Stimulated activated CD4-positive, alpha-beta T cell treated with anti-CD3 and anti-CD28 coated beads, Interleukin-15, amount 100 ng/mL, for 48 hours (primary cell): ENCODE measurements at places on chromosomes 5 and 9.

DNA sequence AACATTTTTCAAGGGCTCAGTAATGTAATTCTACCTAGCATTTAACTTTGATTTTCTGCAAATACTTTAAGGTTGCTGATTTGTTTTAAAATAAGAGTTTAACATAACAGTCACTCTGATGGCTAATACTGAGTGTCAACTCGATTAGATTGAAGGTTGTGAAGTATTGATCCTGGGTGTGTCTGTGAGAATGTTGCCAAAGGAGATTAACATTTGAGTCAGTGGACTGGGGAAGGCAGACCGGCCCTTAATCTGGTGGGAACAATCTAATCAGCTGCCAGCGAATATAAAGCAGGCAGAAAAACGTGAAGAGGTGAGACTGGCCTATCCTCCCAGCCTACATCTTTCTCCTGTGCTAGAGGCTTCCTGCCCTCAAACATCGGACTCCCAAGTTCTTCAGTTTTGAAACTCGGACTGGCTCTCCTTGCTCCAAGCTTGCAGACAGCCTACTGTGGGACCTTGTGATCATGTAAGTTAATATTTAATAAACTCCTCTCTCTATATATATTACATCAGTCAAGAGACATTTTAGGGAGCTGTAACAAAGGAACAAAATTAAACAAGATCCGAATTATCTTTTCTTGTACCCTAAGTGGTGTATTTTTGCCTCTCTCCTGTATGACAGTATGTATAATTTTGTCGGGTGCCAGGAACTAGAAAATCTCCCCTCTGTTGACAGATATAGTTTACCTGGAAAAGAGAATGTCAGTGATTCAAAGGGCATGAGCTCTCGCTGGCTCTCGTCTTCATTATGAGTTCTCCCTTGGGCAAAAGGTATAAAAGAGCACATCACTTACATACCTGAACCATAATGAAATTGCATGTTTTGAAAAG is 576.1 kb downstream of the LRRC70 start:
- DNase-seq: no peak

DNA sequence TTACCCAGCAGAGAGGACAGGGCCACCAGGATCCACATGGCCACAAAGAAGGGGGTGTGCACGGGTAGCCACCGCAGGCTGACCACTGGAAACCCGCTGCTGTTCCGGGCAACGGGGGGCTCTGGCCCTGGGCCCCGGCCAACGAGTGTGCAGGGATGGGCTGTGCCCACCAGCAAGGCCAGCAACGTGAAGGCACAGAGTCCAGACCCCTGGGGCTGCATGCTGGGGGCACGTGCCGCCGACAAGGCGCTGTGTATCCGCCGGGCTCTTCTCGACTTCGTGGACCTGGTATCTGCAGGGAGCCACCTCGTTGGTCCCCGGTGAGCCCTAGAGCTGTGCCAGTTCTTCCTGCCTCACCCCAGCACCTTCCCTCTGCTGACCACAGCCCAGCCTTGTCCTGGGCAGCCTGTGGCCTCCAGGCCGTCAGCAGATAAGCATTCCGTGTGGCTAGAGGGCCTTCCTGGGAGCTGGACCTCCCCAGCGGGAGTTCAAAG is 42.2 kb upstream of the CEP72 start:
- DNase-seq: no peak

DNA sequence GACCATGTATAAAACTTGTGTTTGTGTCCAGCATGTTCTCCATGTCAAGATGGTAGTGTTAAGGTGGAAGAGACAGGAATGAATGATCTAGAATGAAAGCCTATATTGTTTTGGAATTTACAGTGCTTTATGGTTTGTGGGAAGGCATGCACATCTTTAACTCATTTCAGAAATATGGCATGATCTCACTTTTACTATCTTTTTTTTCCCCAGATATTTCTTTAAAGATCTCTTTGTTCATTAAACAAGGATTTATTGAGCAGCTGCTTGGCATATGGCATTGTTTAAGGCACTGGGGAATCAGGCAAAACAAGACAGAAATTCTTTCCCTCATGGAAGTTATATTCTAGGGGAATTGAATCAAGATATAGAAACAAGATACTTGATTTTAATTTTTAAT is 51.7 kb downstream of the SLC12A2 start:
- DNase-seq: no peak

DNA sequence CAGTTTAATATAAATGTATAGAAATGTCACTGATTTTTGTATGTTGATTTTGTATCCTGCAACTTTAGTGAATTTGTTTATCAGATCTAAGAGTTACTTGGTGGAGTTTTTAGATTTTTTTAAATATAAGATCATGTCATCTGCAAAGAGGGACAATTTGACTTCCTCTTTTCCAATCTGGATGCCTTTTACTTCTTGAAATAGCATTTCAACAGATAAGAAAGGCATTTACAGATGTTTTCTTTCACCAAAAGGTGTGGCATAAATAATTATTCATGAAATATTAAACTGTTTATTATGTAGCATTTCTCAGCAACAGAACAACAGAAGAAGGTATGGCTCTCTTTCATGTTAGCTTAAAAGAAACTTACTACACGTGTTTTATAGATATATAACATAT is 34.9 kb upstream of the NIPBL start:
- no peak for DNase-seq

DNA sequence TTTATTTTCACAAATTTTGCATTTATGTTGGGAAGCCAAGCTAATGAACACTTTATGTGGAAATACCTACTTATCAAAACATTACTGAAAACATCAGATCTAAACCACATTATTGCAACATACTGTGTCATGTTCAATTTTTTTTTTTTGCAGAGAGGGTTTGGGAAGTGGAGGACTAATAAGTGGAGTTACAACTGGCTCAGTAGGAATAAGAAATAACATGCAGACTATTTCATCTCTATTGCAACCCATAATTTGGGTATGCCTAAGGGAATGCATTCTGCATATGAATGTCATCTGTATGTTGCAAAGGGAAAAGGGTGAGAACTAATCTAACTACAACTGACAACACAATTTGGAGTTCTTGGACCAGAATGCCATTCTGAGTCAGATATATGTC is 41.8 kb downstream of the APC start:
- no peak for DNase-seq

DNA sequence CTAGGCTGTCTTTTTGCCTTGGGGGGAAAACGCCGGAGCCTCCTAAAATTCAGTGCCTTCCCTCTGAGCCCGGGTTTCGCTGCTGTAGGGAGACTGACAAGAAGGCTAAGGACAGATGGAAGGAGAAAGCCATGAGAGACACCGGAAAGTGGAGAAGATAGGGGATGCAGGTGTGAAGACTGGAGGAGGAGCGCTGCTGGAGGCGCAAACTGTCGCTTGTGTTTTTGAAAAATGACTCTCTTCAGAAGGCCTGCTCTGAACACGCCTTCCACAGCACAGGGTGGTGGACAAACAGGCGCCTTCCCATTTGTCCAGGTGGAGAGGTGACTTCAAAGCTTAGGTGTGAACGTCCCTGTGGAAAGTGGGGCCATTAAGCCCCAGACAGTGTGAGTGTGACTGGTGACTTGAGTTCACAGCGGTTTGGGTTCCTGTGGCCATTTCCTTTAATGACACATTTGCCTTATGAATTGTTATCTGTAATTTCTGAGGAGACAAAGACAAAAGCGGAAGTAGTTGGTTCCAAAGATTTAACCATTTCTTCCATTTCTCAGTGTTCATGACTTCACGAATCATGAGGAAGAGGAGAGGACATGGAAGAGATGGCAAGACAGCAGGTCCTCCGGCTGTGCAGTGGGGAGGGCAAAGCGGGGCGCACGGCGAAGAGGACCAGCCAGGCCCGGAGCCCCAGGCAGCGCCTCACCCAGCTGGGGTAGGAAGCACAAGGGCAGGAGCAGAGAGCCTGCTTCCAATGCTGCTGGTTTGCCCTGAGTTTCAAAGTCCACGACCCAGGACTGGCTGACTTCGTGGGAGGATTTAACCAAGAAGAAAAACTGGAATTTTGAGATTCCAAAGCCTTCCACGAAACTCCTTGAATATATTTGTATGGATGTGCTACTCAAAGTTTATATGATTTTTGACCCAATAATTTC is 27.8 kb upstream of the SEMA4D start:
- no peak for DNase-seq

- no peak for DNase-seq
These were observed 408.2 kb upstream of the PRR16 start for GRCh38 chr5:120055858-120056257.

DNA sequence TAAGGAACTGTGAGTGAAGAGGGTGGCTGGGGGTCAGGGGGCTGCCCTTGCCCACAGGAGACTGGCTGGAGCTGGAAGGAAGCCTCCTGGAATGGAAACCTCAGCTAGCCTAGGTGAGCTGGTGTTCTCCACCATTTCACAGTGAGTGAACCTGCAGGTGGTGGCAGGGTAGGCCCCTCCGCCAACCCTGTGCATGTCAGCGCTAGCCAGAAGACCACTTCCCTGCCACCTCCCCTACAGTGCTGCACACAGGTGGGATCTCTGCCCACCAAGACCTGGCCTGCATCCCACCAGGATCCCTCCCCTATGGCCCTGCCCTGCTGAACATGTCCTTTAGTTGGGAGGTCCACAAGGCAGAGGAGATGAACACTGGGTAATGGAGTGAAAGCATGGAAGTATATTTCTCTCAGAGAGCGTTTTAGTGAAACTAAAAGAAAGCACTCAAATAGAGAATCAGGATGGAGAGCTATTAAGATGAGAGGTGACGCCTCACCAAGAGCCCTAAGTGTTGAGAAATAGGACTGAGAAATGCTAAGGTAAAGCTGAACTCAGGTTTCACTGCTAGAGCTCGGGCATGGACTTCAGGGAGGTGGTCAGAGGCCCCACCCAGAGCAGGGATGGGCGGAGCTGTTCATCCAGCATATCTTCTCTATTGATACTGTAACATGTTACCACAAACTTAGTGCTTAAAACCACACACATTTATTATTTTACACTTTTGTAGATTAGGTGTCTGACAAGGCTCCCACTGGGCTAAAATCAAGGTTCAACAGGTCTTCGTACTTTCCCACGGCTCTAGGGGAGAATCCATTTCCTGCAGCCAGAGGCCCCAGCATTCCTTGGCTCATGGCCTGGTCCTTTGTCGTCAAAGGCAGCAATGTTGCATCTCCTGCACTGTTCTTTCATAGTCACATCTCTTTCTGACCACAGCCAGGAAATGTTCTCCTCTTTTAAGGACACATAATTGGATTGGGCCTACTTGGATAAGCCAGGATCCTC is 83.2 kb downstream of the DIRAS2 start:
- no peak for DNase-seq

DNA sequence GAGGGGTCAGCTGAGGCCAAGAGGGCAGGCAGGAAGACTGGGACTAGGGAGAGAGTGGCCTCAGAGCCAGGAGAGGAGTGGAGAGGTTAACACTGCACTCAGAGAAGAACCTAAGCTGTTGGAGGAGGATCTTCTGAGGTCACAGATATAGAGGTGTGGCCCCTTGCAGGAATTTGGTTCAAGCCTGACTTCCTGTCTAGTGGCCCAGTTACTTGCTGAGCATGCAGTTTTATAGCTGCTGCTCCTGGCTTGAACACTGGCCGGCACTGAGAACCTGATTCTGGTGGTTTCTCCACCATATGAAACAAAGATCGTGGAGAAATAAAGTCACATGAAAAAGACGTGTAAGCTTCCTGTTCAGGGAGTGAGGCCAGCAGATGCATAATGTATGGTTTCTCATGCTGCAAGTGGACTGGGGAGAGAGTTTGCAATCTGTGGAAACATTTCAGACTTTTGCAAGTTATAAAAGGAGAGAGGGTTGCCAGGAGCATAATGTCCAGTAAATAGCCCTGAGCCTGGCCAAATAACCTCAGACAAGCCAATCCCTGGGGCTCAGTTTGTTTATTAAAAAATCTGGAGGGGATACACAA is 82.6 kb downstream of the GALNT10 start:
- DNase-seq: no peak

DNA sequence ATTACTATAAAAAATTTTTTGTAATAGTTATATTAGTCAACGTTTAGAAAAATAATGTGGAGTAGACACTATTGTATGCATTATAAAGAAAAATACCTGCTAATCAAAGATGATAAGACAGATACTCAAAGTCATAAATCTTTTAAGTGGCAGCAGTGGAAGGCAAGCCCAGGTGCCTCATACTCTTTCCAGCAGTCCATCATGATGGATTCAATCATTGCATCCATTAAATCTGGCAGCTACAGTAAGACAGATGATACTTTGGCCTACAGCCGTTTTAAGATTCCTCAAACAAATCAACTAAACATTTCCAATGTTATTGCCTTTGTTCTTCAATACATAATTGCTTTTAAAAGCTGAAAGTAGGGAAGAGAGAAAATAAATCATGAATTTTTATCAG is 1392.9 kb upstream of the NUDT12 start:
- no peak for DNase-seq

DNA sequence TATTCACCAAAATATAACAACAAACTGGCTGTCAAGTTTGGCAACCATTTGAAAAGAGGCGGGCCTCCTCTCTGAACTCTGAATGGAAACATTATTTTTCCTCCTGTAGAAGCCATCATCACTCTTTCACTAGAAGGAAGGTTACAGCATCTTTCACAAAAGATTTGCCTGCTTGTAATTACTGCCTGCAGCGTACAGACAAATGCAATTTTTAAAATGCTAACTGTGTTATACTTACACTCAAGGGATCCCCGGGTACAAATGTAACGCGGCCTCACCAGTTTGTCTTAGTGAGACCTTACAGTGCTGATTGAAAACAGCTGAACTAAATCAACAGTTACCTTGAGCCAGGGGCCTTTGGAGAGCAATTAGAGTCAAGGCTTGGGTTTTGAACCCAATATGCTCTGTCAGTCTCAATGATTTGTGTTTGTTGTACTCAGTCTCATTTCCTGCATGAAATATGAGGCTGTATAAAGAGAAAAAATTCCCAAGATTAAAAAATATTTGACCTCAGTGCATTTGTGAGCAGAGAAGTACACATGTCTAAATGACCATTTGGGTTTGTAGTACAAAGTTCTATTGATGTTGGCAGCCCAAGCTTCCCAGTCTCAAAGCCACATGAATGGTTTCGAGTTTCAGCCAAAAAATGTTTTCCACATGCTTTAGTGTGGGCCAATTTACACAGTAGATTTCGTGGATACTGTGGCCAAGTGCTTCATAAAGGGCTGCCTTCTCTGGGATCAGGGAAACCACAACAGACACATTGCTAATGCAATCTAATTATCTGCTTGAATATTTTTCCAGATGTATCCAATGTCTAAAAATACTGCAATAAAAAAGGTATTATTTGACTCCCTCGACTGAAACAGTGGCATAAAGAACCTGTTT is 500.0 kb downstream of the SPATA31D1 start:
- DNase-seq: no peak
